ENCODE measurements at places on chromosomes 4 and X.

DNA sequence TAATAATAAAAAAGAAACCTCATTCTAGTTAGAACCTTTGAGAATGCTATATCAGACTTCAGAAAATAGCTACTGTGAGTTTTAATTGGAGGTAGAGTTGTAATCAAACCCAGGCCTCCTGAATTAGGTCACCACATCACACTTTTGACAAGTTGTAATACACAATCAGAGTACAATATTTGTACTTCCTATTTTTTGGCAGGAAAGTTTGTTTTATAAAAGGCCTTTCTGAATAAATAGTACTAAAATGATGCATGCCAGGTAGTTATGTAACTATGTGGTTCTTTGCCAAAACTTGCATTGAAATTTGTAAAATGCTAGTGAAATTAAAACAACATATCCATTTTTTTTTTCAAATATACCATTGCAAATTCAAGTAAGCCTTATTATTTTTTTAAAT, 26.8 kb downstream of the ADH7 start:
- no peak for DNase-seq

DNA sequence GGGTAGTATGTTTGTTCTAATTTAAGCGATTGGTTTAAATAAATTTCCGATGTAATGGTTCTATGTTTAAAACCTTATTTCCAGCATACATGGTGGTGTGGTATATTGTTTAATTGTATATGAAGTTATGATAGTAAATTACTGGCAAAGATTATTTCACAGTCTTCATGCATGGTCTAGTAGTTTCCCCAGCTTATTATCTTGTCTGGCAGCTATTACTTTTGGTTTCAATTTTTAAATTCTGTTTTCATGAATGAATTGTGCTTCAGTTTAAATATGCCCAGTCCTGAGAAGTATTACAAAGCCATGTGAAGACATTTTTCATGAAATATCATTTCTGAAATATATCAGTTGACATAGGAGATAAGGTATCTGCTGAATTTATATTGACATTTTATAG, 6.3 kb downstream of the ALG13 start:
- DNase-seq: no peak

DNA sequence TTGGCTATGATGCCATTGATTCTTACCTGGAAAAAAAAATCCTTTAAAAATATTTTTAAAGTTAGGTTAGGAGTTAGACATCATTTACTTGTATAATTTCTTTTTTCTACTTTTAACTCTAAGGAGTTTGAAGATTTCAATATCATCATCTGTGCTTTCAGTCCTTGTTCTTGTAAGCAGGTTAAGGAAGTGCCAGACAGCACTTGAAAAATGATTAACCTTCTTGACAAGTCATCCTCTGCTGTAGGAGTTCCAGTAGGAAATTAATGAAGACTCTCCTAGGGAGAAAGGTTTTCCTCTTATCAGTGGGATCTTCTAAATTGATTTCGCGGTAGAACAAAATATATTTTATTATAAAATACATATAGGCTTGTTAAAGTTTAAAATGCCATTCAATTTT, 29.1 kb upstream of the ANAPC4 start:
- DNase-seq: no peak

- no peak for DNase-seq
Measured at GRCh38 chr4:25106363-25107151, 53.7 kb downstream of the SEPSECS start.

DNA sequence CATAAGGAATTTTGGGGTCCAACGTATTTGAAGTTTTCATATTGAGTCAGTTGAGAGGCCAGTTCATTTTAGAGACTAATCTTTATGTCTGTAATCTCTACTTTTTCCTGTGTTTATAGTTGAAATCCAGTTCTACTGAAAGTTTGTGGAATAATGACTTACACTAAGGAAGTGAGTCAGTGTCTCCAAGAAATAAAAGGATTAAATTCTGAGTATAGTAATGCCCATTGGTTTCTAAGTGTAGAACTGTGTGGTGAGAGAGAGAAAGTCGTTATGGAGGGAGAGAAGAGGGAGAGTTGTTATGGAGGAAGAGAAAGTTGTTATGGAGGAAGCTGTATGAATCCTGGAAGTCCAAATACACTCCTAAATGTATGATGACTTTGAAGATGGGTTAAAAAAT, 264.6 kb upstream of the HAND2 start:
- no peak for DNase-seq

- DNase-seq: no peak
Measured at GRCh38 chr4:163816494-163816893, 322.0 kb downstream of the TMA16 start.

GRCh38 chrX:112844250-112844649, 3.6 kb upstream of the AMOT start:
- no peak for DNase-seq

- DNase-seq: no peak
Measured at GRCh38 chr4:56743550-56743949, 62.5 kb upstream of the HOPX start.

DNA sequence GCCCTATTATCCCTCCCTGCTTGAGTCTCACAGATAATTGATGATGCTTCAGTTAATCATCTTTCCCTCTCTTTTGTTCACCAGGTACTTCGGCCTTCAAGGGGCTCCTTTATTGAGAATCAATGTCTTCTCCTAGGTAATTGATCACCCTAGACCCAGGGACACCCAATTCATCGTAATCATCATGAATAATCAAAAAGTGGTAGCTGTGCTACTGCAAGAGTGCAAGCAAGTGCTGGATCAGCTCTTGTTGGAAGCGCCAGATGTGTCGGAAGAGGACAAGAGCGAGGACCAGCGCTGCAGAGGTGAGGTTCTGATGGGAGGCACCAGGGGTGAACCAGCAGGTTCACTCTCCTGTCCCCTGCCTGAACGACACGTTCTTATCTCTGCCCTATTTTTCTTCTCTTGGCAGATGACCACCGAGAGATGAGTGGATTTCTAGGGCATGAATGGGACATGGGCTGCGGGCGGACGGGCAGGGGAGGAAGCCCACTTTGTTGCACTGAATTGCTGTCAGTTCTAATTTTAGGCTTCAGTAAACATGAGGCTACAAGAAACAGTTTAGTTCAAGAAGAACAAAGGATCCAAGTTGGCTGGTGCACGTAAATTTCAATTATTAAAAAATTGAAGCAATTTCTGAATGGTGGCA, 80.5 kb downstream of the ALPK1 start:
- no peak for DNase-seq

DNA sequence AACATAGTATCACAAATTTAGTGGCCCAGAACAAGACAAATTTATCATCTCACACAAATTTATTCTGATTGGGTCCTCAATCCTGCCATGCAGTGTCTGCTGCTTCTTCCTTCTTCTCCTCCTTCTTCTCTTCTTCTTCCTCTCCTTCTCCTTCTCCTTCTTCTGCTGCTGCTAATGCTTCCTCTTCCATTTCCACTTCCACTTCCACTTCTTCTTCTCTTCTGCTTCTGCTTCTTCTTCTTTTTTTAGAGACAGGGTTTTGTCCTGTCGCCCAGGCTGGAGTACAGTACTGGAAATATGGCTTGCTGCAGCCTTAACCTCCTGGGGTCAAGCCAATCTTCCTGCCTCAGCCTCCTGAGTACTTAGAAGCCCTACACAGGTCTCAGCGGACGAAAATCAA, 37.5 kb downstream of the FGFBP1 start:
- no peak for DNase-seq

DNA sequence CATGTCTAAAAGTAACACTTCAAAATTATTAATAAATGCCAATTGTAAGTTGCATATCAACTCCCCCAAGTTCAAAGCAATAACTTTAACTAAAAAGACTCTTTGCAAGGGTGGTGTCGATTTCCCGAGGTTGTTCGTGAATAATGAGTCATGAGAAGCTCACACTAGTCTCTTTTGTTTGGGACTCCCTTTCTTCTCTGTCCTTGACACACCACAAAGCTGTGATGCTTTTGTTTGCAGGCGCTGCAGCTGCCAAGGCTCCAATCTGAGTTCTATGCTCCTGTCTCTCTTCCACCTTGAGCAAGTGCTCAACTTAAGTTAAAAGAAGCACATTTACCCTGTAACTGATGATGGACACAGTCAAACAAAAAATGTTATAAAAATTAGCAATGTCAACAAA, 65.9 kb downstream of the FAT1 start:
- no peak for DNase-seq

GRCh38 chr4:93842601-93843252, 14.2 kb downstream of the ATOH1 start:
- no peak for DNase-seq

- no peak for DNase-seq
Measured at GRCh38 chr4:48203819-48204218, 65.8 kb downstream of the TEC start.

DNA sequence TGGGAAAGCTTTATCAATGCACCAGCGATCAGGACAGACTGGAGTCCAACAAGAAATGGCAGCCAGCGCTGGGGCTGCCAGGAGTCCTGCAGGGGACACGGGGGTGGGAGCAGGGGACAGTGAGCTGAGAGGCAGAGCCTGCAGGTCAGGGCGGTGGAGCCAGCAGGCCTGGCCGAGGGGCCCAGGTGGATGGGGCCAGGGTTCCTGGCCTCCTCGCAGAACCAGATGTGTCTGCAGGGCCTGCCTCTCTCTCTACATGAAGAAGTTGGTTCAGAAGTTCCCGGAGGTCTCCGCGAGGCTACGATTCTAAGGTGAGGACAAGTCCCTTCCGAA, 63.6 kb downstream of the CPZ start:
- DNase-seq: no peak

DNA sequence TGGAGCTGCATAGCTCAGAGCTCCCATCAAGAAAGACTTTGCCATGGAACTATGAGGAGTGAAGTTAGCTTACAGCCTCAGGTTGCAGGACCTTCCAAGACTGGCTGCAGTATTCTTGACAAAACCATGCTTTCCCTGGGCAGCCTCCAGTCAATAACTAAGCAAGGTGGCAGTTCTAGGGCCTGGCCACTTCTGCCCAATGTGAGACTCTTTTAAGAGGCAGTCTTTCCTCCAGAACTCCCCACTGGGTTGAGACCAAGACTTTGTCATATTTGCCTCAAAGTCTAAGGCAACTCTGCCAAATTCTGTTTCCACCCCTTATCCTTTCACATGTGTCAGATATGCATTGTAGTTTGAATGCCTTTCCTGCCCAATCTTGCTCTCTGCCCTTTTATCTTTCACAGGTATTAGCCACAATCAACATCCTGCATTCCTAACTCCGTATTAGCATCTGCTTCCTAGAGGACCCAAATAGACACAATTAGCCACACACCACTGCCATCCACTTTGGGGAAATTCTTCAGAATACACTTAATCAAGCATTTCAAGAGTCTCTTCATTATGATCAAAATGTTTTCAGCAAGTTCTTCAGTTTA, 17.7 kb upstream of the SLC25A43 start:
- DNase-seq: no peak

DNA sequence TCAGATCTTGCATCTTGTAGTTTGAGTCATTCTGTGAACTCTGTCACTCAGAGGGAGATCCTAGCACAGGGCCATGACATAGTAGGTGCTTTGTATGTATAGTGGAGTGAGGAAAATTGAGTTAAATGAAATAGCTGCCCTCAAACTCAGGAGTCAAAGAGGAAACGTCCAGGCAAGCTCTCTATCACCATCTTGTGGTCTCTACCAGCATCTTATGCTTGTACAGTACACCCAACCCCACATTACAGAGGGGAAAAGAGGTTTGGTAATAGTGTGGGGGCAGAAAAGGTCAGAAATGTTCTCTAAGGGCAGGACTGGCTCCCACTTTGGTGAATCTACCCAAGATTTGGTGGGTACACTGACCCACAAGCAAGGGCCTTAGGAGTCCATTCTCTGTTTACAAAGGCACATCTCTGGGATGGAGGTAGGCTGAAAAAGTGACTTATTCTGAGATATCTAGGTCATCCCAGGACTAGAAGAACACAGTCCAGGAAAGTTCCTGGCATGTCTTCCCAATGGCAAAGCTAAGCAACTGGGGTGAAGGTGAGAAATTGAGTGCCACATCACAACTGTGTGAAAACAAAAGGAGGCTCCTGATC, 131.8 kb downstream of the OR13H1 start:
- DNase-seq: no peak

DNA sequence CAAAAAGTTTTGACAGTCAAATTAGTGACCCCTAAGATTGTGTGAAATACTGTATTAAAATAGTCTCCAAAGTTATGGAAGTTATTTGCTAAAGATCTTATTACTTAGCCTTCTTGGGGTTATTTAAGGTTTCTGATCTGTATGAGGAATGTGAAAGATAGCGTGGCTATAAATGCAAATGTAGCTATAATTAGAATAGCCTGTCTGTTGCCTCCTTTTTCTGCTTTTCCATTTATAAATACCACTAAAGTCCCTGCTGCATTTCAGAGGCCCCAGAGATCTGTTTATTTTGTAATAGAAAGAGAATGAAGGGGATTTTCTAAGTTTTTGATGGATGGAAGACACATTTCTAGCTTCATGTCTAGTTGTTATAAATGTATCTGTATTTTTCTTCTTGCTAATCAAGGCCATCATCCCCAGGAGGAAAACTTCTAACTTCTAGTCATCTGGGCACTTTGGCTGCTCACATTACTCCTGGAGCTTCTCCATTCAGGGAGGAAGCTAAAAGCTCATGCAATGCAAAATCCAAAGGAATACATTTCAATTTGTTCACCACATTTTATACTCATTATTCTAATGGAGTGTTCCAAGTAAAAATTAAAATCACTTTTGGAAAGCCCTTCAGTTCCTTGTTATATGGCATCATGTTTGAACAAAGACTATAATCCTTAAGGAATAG, 73.9 kb downstream of the INTS12 start:
- no peak for DNase-seq

DNA sequence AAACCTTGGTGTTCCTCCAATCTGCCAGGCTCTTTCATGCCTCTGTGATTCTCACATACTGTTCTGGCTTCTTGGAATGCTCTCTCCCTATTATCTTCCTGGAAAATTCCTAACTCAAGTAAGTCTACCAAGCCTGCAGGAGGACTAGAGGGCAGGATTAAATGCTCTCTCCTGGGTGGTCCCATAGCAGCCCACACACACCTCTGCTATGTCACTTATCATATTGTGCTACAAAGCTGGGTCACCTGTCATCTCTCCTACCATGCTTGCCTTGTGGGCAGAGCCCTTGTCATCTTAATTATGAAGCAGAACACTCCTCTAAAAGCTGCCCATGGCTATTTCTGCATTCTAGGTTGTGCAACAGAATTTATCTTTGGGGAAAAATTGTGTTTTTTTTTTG, 344.5 kb upstream of the NOCT start:
- DNase-seq: no peak

Measured in stimulated activated CD8-positive, alpha-beta memory T cell treated with anti-CD3 and anti-CD28 coated beads, Interleukin-4, amount 100 ng/mL, for 4 hours (primary cell).